ENCODE measurements at places on chromosomes 2 and 18.

DNA sequence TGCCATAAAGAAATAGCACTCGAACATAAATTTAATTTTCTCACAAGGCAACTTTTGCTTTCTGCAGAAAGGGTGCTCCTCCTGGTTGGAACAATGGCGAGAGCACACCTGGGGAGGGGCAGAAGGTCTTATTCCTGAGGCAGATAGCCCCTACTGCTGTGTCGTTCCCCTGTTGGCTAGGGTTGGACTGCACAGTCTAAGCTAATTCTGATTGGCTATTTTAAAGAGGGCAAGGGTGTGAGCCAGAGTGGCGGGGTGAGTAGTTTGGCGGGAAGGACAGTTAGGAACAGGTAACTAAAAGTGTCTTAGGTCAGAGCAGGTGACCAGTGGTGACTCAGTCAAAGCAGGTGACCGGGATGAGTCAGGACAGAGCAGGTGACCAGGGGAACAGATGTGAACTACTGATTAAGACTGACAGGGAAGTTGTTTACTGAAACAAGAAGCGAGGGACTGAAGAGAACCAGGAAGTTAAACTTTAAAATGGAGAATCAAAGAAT, 49.7 kb upstream of the AGAP1 start:
- DNase-seq = no peak

DNA sequence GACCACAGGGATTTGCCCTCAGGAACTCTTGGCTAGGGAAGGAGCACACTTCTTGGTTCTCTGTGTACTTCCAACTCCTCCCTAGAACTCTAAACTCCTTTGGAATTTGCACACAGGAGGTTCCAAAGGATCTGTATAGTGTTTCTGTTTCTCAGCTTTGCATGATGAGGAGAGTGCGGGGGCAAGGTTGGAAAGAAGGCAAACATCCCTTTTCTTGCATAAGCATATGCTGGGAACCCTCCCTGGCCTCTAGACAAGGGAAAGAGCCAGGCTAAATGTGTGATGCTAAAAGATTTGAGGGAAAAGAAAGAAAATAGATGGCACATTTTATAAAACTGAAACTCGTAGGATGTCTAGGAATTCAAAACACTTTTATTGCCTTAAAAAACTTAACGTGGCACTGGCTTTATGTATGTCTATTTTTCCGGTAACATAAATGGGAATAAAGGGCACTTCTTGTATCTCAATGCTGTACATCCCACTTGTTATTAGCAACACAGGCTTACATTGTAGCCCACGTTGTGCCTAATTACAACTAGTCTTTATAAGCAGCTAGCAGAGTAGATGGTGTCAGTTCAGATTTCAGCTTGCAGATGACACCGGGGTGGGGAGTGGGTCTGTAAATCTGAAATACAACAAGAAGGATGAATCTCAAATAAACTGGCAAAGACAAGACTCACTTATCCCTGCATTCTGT, 165.8 kb downstream of the GPD2 start:
- DNase-seq = no peak

DNA sequence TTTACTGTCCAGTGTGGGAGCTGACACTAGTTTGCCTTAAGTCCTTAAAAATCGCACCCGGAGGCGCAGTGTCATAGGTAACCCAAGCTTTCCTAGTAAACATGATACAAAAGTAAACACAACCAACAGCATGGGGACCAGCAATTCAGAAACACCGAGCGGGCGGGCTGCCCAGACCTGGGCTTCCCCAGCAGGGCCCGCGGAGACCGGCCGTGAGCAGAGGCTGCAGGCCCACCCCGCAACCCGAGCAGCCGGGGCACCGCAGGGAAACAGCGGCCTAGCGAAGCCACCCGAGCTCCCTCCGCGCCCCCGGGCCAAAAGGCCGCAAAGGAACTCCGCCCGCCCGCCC, 296 bp downstream of the TTC21B start:
- peak; percentile 55 for DNase-seq

GRCh38 chr2:230913406-230914143, 11.5 kb downstream of the GPR55 start:
- DNase-seq = no peak

DNA sequence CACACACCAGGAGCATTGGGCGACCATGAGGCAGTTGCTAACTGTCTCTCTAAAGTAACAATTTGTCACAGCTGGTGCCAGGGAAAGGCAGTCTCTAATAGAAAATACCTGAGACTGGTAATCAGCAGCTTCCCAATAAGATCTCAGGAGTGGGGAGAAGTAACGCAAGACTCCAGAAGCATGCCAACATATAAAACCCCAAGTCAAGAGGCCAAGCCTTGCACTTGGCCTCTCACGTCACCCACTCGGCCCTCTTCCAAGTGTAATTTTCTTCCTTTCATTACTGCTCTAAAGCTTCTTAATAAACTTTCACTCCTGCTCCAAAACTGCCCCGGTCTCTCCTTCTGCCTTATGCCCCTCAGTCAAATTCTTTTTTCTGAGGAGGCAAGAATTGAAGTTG, 455.6 kb upstream of the ACVR2A start:
- no peak for DNase-seq

GRCh38 chr2:212548455-212548819, 9.8 kb upstream of the ERBB4 start:
- no peak for DNase-seq

GRCh38 chr2:230408244-230408842, 7.7 kb upstream of the SP100 start:
- no peak for DNase-seq

GRCh38 chr2:11752906-11753305, 6.5 kb downstream of the LPIN1 start:
- no peak for DNase-seq

GRCh38 chr2:98293030-98293429, 53.2 kb upstream of the CNGA3 start:
- DNase-seq = no peak

GRCh38 chr2:2656115-2657011, 325.3 kb upstream of the MYT1L start:
- no peak for DNase-seq

GRCh38 chr2:220708366-220708765, 863.7 kb downstream of the EPHA4 start:
- DNase-seq = no peak

DNA sequence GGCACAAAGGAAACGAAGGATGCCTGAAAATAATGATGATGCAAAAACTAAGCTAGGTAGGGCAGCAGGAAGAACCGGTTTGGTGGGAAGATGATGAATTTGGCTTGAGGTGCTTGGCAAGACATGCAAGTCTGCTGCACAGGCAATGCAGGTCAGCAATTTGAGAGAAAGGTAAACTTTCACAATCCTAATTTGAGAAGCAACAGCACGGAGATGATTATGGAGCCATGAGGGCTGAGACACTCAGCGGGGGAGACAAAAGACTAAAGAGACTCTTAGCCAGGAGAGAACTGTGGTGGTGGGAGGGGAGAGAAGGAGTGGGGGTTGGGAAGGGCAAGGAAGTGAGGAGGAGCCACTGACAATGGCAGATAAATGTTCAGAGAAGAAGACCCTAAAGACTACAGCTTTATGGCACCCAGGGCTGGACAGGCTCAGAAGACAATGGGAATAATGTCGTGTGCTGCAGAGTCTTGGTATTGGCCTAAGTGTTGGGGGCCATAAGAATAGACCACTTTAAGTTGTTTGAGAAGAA, 19.4 kb upstream of the RNF149 start:
- no peak for DNase-seq

GRCh38 chr2:158102446-158102845, 770 bp downstream of the UPP2 start:
- no peak for DNase-seq

GRCh38 chr2:189302274-189302948, 122.8 kb upstream of the COL5A2 start:
- no peak for DNase-seq

DNA sequence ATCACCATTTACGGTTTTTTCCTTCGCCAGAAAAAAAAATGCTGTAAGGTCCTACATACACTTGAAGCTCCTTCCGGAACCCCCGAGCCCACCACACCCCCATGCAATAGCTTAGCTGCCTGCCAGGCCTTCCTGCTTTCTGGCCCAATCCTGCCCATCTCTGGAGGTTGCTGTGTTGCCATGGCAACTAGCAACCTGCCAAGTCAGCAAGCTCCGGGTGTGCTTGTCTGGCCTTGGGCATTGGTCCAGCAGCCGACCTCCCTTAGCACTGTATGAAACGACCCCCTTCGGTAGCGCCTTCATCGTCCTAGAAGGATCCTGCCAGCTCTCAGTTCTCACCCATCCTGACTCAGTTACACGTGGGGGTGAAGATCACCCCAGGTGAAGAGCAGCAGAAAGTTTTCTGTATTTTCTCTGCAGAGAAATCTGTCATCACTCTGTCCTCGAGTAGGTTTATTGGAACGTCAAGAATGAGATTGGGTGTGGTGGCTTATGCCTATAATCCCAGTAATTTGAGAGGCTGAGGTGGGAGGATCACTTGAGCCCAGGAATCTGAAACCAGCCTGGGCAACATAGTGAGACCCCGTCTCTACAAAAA, 47.4 kb upstream of the MTCL1 start:
- DNase-seq = no peak

DNA sequence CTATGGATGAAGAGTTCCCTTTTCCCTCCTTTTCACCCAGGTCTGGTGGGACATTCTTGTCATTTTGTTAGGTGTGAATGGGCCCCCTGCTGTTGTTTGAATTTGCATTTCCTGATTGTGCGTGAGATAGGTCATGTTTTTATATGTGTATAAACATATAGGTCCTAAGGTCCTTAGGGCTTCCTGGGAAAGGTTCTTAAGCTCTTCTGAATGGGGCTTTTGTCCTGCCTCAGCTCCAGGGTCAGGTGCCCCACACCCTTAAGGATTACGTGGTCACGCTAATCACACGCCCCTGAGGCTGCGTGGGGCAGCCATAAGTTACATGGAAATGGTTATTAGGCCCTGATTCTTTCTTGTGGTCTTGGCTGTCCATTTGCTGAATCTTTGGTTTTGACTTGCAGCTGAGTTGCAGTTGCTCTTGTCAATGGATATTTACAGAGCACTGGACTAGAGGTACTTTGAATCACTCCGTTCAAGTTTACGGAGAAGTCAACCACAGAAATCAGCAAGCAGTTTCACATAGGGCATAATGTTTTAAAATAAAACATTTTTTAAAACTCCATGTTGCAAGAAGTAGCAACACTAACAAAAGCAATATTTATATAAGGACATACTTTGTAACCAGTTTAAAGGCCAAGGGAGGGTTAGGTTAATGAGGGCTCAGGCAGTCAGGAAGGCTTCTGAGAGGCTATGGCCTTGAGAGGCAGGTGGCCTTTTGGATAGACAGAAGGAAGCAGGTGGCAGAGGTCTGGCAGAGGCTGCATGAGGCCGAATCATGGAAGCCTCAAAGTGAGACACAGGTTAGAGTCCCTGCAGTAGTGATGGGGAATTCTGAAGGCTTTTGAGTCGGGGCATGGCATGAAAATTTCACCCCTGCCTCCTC, 24.2 kb downstream of the LIPG start:
- DNase-seq = no peak

DNA sequence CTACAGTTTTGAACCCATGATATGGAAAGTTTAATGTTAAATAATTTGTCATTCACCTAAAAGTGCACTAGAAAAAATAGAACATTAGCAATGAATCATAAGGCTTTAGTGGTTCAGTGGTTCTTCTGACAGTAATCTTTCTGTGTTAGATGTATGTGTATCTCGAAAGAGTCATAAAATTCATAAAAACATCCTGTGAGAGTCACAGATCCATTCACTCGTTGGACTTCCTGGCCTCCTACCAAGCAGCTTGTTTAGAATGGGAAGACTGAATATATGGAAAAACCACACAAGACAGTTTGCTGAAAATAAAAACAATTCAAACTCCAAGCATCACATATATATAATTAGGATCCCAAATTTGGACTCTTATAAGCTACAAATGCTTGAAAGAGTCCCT, 34.8 kb downstream of the ADNP2 start:
- no peak for DNase-seq

- no peak for DNase-seq
These were observed 49.3 kb downstream of the ADD2 start for GRCh38 chr2:70718736-70719135.

- DNase-seq = no peak
These were observed 807.7 kb upstream of the SALL3 start for GRCh38 chr18:78171954-78172353.

GRCh38 chr2:45964906-45965305, 313.4 kb downstream of the PRKCE start:
- DNase-seq = no peak

- DNase-seq = no peak
These were observed 51.0 kb upstream of the ID2 start for GRCh38 chr2:8630676-8631464.

- no peak for DNase-seq
These were observed 12.2 kb downstream of the ROCK1 start for GRCh38 chr18:21099442-21099841.

DNA sequence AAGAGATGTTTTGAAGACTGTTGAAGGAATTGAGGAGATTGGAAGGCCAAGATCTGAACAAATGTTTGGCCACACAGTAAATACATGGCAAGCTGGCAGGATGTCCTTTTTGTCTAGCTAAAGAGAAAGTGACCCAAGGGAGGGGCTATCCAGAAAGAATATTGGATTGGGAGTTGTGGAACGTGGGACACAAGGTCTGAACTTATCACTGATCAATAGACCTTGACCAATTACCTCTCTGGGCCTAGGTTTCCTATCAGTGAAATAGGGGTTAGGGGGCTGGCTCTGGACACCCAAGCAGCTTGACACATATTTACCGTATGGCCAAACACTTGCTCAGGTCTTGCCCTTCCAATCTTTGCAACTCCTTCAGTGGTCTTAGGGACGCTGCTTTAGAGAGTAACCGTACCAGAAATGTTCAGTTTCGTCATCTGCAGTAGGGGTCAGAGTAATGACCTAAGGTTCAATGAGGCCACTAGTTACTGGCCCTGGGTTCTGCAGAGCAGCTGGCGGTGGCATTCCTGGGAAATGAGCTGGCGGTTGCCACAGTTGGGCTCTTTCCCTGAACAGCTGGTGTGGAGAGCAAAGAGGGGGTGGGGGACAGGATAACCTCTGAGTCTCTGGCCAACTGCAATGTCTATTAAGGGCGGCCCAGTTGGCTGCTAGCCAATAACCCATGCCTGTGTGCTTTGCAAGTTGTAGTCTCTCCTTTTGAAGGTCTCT, 70.1 kb upstream of the STPG4 start:
- DNase-seq = no peak

DNA sequence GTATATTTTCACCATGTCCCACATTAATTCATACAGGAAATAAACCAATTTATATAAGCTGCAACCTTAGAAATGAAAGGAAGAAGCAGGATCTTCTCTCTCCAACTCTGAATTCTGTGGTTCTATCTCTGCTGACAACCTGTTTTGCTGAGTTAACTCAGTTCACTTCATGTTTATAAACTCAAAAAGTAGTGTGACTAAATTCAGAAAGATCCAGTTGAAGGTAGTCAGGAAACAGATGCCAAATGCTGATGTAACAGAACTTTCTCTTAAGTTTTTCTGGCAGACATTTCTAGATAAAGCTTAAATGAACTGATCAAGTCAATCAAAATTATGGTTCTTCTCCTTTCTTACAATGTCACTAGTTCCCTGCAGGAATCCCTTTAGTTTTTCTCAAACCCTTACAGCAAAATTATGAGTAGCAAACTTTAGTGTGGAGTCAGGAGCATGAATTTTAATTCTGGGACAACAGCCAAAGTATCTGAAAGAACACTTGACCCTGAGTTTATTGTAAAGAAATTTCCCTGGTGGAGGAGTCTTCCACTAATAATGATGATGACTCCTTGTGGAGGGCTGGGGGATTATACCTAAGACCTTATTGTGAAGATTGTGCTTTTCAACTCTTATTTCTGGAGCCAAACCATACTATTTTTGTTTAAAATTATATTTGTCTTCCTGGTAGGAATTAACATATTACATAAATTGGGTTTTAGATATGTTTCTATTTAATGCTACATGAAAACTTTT, 216.9 kb downstream of the MYO3B start:
- DNase-seq = no peak
